ENCODE measurements at places on chromosomes 6 and 20. TPM values are rescaled to one million over a fixed set of nuclear protein-coding genes. Genes with fewer than 3 reads are reported as not detected.

DNA sequence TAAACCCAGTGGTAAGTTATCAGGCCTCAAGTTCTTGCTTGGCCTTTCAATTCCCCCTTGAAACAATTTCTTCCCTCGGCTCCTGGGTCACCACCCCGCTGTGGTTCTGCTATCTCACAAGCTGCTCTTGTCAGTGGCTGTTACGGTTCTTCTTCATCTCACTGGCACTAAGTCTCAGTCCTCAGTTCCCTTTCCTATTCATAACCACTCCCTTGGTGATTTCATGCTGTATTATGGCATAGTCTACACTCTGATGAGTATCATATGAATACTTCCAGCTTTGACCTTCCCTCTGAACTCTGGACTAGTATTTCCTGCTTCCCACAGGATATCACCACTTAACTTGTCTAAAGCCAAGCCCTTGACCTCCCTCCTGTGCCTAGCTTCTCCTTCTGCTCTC is 7.9 kb downstream of the TAAR1 start:
- no peak for DNase-seq

NCOA7 gene
- total RNA-seq = 80.8 TPM

PRPH2 gene
- total RNA-seq = 1.2 TPM

GRCh38 chr20:62824476-62825332 is 7.9 kb downstream of the COL9A3 start:
- DNase-seq = no peak

DNA sequence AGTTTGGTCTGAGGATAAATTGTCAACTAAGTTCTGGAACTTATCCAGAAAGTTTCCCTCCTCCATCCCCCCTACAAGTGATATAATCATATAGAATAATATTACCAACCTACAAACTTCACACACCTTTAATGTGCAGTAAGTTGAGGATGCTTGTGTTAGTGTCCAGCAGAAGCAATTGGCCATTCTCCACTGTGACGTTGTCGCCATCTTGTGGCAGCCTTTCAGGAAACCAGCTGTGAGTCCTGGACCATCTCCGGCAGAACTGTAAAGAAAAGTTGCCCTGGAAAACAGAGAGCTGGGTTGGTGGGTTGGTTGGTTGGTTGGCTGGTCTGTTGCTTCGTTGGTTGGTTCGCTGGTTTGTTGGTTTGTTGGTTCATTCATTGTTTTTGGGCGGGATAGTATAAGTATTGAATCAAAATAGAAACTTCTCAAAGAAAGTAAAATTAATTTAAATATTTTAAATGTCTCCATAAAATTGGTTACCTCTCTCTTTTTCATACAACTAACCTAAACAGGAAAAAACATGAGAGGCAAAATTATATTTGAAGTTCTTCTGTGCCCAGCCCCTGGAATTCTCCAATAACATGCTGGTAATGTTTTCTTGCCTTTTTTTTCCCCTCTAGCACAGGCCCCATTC is 127.5 kb downstream of the PKHD1 start:
- DNase-seq = peak; percentile 72

GRCh38 chr20:57589123-57589727 is 28.3 kb downstream of the PCK1 start:
- no peak for DNase-seq

TGM3 gene
- total RNA-seq = not detected

LAMA2 gene
- 42.1 TPM for total RNA-seq

GRCh38 chr6:141326426-141326825 is 806.3 kb upstream of the GJE1 start:
- DNase-seq = no peak

CALHM4 gene
- total RNA-seq = not detected

DNA sequence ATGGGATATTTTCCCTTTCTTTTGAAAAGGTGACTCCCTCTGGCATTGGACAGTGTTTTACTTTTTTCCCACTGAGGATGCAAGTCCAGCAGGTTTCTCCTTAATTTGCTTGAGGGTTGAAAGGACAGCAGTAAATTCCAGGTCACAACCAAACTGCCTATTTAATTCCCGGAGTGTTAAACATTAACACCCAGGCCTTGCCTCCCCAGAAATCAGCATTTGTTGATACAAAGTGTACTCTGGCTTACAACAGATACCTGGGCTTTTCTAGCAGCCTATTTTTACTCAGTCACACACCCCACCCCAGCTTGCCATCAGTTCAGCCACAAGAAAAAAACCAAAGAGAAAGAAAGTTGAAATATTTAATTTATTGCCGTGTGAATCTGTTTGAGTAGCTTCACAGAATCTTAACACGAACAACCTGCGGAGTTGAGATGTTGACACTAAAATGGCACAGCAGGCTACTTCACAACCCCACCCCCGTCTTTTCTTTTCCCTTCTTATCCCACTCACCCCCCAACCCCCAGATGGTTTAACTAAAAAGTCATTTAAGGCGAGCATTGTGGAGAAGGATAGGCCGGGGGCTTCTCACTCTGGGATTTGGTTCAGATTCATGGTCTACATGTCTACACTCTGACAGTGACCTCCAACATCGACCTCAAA is 45.7 kb downstream of the MYLIP start:
- DNase-seq = no peak

GRCh38 chr6:89999154-89999553 is 104.9 kb downstream of the GJA10 start:
- DNase-seq = no peak

HLA-DQB1 gene
- 94.9 TPM for total RNA-seq

GRCh38 chr6:167860550-167861226 is 34.0 kb downstream of the AFDN start:
- DNase-seq = no peak

Data from upper lobe of right lung (tissue), 1 donor.